AML-193 (cell line): ENCODE measurements at places on chromosomes 11 and 22.

DNA sequence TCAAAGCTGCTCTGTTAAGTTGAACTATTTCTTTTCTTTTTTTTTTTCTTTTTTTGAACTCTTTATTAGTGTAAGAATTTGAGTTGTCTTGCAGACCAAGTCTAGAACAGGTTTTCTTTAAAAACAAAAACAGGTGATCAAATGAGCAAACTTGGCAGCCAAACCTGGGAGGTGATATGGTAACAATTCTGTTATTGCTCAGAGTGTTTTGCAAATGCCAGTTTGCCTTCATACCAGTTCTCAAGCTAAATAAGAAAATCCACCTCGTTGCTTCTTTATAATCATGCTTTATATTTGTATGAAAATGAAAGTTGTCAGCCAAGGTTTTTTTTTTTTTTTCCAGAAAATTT is 76.9 kb downstream of the DEPDC5 start:
- DNase-seq: no peak

GRCh38 chr11:26607725-26608506 is 35.9 kb upstream of the MUC15 start:
- DNase-seq: no peak

DNA sequence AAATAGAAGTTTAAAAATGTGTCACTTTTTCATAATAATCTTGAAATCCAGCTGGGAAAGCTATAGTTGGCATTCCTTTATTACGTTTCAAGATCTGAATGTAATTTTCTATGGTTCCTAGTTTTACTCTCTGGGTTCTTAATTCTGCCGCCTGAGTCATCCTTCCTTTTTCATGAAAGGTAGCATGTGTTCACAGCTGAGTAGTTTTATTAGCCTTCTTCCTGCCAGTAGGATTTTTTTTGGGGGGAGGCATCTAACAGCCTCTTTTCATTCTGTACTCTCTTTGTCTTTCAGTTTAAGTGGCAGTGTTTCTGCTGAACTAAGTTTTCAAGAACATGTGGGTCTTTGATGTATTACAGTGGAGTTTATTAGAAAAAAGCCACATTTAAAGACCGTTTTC is 36.5 kb downstream of the OR2AG2 start:
- no peak for DNase-seq

DNA sequence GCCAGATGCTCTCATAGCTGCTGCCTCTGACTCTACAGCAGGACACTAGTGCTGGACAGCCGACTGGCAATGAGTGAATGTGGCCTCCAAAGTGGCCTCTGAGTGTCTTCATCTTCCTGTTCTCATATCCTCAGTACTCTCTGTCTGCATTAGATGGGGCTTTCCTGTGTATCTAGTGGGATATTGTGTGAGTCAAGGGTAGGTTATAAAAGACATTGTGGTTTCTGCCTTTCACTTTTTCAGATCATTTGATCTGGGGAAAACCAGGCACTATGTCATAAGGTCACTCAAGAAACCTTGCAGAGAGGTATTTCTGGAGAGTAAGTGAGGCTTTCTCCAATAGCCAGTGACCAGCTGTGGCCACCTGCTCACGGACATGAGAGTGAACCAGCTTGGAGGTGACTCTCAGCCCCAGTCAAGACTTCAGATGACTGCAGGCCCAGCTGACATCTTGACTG is 333.6 kb upstream of the NCAM1 start:
- DNase-seq: no peak

GRCh38 chr11:79090191-79090705 is 350.6 kb downstream of the TENM4 start:
- no peak for DNase-seq

GRCh38 chr11:61529537-61530225 is 21.1 kb downstream of the LRRC10B start:
- DNase-seq: no peak

GRCh38 chr22:29684244-29684643 is 35.6 kb upstream of the CABP7 start:
- no peak for DNase-seq

GRCh38 chr22:32341122-32341740 is 16.4 kb upstream of the RFPL3 start:
- DNase-seq: no peak

DNA sequence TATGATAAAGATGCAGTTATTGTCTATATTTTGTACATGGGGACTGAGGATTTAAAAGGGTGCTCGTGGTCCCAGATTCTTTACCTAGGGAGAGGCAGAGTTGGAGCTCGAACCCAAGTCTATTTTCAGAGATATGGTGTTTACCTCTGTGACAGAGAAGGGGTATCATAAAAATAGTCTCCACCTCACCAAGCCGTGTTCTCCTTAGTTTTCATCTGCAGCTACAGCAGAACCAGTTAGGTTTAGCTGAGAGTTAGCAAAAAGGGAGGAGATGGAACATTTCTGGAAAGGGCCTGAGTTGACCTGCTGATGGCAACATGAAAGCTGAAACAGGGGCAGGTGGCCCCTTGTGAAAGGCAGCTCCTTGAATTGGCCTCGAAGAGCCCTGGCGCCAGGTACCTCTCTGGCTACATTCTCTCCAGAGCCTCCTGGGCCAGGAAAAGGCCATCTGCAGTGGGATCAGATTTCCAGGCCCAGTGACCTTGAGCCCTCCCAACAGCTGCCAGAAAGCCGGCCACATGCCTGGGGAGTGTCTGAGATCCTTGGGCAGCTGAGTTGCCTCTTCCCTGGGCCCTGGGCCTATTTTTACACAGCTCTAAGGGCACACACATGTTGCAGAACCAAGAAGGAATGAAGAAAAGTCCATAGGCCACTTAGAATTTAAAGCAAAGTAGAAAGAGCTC is 136.6 kb downstream of the NAV2 start:
- DNase-seq: no peak

GRCh38 chr11:14773755-14774154 is 118.3 kb downstream of the CYP2R1 start:
- DNase-seq: peak; percentile 9

GRCh38 chr11:75200051-75200450 is 40.5 kb upstream of the TPBGL start:
- DNase-seq: no peak

DNA sequence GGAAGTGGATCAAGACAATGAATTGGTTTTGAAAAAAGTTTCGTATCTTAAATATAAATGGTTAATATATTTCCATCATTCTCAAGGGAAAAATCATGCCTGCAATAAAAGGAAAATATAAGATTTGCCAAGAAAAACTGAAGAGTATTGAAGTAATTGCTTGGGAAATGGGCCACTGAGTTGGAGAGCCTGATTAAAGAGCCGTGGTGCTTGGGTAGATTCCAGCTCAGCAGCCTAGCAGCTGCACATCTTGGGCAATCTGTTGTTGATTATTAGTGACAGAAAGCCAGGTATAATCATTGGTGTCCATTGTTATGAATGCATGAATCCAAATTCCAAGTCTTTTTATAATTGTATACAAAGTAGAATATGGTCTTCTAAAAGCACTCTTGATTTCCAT is 800.9 kb upstream of the CHORDC1 start:
- DNase-seq: no peak
